Stimulated activated CD4-positive, alpha-beta T cell treated with anti-CD3 and anti-CD28 coated beads, Interleukin-2, amount 100 ng/mL, for 24 hours (primary cell): ENCODE measurements at places on chromosomes 1 and 21.

DNA sequence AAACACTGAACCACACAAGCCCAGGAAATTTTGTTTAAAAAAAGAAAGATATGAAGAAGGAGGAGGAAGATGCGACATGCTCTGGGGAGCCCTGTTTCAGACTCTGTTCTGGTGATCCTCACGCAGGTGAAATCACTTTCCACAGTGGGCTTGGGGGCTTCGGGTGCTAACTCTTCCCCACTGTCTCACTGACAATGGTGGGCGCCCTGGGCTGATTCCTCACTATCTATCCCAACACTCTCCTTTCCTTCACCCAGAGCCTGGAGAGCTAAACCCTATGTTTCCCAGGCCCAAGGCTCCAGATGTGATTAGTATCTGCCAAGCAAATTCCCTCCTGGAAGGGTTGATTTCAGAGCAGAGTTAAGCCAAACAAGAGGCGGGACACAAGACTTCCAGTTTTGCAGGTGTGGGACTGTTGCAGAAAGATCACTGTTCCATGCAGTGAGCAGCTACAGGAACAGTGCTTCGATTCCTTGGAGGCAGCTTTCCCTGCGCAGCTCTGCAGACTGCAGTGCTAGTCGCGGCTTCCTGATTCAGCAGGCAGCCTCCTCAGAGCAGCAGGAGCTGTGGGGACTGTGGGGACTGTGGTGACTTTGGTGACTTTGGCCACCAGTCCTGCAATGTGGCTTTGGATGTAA lies 168.3 kb downstream of the RHOU start:
- no peak for DNase-seq

- no peak for DNase-seq
Observed at GRCh38 chr1:234486858-234487840, 8.2 kb upstream of the TARBP1 start.

GRCh38 chr1:210688512-210689234 lies 360.0 kb downstream of the HHAT start:
- DNase-seq: no peak

DNA sequence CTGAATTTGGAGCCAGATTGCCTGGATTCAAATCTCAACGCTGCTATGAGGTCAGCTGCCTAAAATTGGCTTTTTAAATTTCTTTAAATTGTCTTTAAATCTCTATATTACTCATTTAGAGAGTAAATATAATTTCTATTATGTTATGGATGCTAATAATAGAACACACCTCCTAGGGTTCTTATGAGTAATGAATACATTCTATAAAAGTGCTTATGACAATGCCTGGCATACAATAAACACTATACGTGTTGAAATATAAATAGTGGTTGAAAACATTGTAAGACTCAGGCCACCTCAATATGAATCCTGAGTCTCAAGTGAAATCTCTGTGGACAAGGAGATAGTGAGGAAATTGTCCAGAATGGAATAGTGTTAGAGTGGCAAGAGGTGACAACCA lies 31.0 kb upstream of the PHGDH start:
- no peak for DNase-seq

DNA sequence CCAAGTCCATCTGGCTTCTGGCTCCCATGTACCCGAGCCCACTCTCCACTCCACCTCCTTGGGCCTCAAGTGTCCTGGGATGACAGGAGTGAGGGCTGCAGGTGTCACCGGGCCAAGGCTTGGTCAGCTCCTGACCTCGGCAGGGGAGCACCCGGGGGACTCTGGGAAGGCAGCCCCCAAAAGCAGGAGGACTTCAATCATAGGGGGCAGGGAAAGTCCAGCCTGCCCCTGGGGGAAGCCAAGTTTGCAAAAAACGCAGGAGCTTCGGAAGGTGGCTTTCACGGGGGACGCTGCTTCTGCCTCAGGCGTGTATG lies 56.8 kb downstream of the KCNAB2 start:
- no peak for DNase-seq

DNA sequence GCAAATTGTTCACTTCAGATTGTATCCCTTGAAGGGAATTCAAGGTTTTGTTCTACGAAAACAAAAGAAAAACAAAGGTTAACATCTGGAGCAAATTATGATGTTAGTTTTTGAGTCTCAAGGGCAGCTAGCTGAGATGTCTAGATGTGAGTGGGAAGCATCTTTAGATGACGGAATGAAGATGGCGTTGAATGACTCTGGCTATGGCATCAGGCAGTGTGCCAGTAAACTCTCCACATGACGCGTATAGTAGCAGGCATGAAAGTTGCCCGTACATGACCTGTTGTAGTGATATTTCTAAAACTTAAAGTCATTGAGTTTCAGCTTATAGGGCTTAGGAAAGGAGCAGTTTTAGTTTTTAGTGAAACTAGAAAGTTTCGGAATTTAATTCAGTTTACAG lies 12.3 kb upstream of the SDC3 start:
- no peak for DNase-seq

GRCh38 chr1:27560268-27561123 lies 43.4 kb downstream of the AHDC1 start:
- no peak for DNase-seq
